ENCODE measurements at places on chromosomes 1 and 21. TPM values are rescaled to one million over a fixed set of nuclear protein-coding genes. Genes with fewer than 3 reads are reported as not detected.

Gene UBL4B
- total RNA-seq: not detected

Gene ATP6V0B
- 183 TPM for total RNA-seq

Gene LDLRAD1
- total RNA-seq: not detected

Gene CNR2
- total RNA-seq: not detected

DNA sequence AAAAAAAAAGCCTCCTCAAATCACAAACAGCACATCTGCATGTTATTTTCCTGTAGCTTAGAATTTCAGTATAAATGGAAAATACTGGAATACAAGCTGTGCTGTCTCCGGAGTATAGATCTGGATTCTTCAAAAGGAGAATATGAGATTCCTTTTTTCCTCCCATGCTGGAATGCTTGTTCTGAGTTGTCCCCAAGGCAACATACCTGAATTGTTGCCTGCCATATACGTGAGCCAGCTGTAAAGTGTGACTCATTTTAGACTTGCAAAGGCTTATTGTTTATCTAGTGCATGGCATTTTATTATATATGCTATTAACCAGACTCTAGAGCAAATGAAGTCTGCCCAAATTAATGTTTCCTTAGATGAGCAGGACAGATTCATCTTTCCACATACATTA, 95.0 kb upstream of the C1orf105 start:
- DNase-seq: no peak

GRCh38 chr1:51653127-51653526, 36.2 kb downstream of the OSBPL9 start:
- no peak for DNase-seq

DNA sequence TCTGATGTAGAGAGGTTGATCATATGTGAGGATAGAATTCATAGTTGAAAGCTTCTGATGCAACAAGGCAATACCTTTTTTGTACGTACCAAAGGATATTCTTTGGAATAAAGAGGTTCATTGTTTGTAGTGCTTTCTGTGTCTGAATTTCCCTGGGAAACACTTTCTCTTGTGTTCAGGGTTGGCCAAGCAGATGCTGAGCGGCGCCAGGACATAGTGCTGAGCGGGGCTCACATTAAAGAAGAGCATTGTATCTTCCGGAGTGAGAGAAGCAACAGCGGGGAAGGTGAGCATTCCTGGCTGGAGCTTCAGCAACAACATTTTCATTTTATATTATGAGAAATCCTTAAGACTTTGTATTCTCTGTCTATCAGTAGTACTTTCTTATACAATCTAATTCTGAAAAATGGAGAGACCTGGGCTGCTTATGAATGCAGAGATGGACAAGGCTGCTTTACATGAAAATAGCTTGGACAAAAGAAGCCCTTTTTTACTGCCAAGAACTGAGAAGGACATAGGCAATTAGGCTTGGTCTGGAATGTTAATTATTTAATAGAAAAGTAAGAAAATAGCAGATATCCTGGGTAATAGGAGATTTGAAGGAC, 85.2 kb downstream of the KIF1B start:
- peak; percentile 33 for DNase-seq

DNA sequence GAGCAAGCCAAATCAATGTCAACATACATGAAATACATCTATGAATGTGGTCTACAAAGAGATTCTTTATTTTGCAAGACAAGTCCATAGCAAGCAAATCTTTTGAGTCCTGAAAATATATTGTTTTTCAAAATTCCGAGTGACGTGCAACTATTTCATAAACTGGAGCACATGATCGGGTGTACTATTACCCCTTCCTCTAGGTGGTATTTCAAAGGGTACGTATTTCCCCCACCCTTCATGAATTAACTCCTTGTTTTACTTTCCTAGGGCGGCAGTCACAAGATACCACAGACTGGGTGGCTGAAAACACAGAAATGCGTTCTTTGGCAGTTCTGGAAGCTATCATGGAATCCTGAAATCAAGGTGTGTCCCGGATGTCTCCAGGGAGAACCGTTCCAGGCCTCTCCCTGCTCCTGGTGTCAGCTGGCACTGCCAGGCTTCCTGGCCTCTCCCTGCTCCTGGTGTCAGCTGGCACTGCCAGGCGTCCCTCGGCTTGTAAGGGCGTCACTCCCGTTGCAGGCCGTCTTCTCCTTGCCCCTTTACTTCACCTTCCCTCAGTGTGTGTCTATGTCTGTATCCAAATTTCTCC, 55.3 kb downstream of the RIPK4 start:
- DNase-seq: no peak

Data from occipital lobe (tissue), 3 donors.